Upper lobe of left lung (tissue), 6 donors: ENCODE measurements at places on chromosomes 4 and X. TPM values are rescaled to one million over a fixed set of nuclear protein-coding genes. Genes with fewer than 3 reads are reported as not detected.

- DNase-seq = no peak
Measured at GRCh38 chr4:170872794-170873193, 783.0 kb upstream of the AADAT start.

DNA sequence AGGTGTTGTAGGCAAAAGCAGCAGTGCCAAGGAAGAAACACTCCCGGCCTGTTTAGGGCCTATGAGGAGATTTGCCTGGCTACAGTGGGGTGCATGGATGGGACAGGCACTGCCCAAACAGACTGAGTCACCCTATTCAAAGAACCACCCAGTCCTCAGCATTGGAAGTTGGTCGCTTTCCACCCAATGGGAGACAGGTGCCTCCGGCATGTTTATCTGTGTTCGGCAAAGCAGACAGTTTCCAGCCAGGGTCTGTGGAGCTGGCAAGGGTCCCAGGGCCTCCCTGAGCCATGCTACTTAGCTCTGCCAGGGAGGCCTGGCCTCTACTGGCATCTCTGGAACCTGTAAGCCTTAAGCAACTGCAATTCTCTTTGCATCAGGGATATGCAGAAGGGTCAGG lies 165.1 kb upstream of the ATP6AP2 start:
- no peak for DNase-seq

GRCh38 chr4:138452826-138453225 lies 210.7 kb upstream of the SLC7A11 start:
- DNase-seq = no peak

GRCh38 chr4:69753686-69754085 lies 6.7 kb downstream of the SULT1B1 start:
- no peak for DNase-seq

- DNase-seq = no peak
Measured at GRCh38 chr4:600850-601515, 24.4 kb upstream of the PDE6B start.

- DNase-seq = no peak
Measured at GRCh38 chrX:69117876-69118526, 47.3 kb downstream of the PJA1 start.

GRCh38 chr4:13627178-13627605 lies 333 bp downstream of the BOD1L1 start:
- peak; percentile 29 for DNase-seq

CRMP1 gene
- 4.1 TPM for total RNA-seq

ZNF41 gene
- total RNA-seq = 9.9 TPM

DNA sequence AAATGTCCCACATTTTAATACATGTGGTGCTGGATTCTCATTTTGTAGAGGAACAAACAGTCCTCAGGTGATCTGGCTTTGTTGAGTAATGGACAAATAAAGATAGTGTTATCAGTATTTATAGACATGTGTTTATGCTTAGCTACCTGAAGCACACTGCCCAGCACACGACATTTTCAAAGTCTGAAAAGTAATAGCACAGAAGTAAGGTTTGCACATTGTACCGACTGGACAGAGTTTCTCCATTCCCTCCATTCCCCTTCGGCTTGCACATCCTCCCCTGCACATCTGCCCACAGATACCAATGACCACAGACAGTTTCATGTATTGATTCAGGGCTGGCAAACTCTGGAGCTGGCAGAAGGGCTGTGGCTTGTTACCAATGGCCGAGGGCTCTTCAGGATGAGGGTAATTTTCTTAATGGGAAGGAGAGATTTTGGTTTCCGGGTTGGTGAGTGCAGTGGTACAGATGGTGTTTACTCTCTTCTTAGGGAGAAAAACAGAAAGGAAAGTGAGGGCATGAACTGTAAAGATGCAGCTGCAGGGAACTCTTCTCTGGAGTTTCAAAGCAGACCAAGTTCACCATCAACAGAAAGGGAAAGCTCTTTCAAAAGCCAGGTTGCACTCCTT lies 2.3 kb downstream of the GRPR start:
- no peak for DNase-seq

- no peak for DNase-seq
Measured at GRCh38 chrX:130212371-130212770, 40.6 kb downstream of the RAB33A start.

OCRL gene
- 11.8 TPM for total RNA-seq

DNA sequence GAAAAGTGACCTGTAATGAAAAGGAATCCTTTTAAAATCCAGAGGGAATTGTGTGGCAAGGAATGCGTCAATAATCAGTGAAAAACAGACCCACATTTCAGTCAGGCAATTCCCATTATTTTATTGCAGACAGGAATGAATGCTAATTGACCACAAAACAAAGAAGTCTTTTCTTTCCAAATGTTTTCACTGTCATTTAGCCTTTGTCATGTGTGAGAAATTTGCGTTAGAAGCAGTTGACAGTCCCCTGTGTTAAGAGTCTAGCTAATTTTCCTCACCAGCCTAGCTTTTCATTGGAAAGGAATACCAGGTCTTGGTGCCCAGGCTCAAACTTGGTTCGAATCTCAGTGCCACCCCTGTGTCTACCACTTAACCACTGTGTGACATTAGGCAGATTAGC lies 83.4 kb downstream of the KIT start:
- no peak for DNase-seq

PLA2G12A gene
- total RNA-seq = 8.4 TPM

DNA sequence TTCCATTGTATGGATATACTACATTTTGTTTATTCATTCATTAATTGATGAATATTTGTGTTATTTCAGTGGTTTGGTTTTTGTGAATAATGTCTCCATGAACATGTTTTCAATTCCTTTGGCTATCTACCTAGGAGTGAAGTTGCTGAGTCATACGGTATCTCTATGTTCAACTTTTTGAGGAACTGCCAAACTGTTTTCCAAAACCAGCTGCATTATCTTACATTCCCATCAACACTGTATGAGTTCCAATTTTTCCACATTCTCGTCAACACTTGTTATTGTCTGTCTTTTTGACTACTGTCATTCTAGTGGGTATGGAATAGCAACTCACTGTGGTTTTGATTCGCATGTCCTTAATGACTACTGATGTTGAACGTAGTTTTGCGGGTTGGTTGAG lies 388.6 kb upstream of the MAGEB2 start:
- no peak for DNase-seq

CHM gene
- total RNA-seq = 14.7 TPM

DNA sequence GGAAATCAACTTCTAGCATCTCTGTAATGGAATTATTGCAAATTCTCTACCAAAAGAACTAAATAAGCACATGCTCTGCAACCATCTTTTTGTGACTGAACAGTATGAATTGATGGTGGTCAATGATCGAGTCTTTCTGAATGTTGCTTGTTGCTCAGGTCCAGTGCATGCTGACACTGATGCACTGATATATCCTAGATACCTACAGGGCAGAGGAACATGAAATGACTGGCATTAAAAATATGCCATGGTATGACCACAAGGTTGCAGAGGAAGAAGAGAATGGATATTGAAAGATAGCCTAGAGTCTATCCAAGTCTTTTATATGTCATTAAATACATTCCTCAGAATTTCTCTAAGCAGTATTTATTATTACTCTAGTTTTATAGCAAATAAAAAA lies 692.8 kb upstream of the TENM3 start:
- DNase-seq = no peak

DNA sequence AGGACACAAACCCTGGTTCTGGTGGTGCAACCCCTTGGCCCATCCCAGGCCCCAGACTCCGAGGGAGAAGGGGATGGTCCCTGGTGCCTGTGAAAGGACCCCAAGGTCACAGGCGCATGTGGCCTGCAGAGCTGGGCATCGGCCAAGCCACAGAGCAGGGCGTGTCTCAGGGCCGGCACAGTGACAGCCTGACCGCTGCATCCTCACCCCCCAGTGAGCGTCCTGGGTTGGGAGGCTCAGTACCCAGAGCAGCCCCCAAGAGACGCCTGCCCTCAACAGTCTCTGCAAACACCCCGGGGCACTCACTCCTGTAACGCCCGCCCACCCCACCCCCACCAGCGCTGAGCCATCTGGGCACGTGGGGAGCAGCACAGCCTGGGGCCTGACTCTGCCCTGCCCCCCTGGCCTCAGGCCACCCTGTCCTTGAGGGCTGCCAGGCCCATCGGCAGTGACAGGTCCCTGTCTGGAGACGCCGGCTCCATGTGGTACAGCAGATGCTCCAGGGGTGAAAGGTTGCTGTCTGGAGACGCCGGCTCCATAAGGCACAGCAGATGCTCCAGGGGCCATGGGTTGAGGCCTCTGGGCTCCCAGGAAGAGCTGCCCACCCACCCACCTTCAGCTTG lies 24.5 kb upstream of the CPLX1 start:
- peak; percentile 58 for DNase-seq

FGFBP1 gene
- 3.4 TPM for total RNA-seq

GRCh38 chr4:120198411-120198810 lies 131.8 kb upstream of the MAD2L1 start:
- no peak for DNase-seq

GRCh38 chrX:97039363-97040029 lies 155.8 kb downstream of the RPA4 start:
- DNase-seq = no peak

GRCh38 chrX:108018656-108019381 lies 26.0 kb upstream of the VSIG1 start:
- no peak for DNase-seq

GRCh38 chr4:151866592-151866918 lies 105.7 kb upstream of the GATB start:
- DNase-seq = no peak

DNA sequence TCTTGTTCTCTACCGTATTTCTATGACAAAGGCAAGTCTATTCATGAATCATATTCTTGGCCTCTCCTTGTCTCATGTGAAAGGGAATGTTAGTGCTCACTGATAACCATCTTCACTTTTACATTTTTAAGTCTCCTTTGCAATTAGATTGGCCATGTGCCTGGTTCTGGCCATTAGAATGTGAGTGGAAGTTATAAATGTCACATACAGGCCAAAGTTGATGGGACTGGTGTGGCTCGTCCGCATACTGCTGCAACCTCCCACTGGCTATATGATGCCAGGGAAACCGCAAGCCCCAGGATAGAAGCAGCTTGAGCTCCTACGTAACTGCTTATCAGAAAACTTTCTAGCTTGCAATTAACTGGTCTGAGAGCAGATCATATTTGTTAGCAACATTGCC lies 86.1 kb downstream of the MAGEC1 start:
- DNase-seq = no peak

PLXNB3 gene
- total RNA-seq = 4.6 TPM

- no peak for DNase-seq
Measured at GRCh38 chr4:93788712-93789111, 39.8 kb upstream of the ATOH1 start.

- no peak for DNase-seq
Measured at GRCh38 chr4:92566269-92566668, 262.5 kb downstream of the GRID2 start.

DNA sequence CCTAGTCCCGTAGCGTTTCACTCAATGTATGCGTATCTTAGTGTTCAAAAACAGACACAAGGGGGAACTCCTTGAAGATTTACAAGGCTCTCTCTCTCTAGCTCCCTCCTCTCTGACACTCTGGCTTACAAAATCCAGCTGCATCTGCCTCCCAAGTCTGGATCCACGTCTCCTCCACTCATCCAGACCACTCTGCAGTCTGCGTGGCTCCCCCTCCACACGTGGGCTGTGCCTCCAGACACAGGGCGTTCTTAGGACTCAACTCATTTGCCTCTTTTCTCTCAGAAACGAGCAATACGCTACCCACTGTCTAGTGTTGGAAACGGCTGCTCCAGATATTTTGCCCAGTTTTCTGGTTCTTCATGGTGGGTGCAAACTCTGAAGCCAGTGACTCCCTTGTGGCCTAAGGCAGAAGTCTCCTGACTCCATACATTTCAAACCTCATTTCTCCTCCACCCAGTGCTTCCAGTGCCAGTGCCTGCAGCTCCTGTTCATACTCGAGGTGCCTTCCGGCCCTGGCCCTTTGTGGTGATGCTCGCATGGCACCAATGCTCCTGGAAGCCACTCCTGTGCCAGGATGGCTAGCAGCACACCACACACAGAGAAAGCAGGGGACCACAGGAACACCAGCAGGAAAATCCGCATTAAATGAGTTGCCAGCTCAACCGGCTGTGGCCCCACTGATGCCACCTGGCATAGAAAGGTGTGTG lies 24.1 kb downstream of the NAT8L start:
- peak; percentile 18 for DNase-seq

DNA sequence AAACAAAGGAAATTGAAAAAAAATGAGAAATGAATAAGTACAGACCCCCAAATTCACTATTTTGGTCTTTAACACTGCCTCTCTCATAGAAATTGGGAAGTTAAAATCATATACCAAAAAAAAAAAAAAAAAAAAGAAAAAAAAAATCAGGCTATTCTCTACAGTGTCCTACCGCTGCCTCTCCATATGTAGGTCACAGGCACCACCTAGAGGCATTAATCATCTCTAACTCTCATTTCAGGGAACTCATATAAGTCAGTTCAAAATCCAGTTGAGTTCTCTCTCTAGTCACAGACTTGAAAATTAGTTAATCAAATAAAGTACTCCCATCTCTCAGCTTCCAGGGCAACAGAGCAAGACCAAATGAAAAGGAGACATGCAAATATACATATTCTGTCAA lies 47.9 kb downstream of the COX18 start:
- DNase-seq = no peak

EGF gene
- 9.2 TPM for total RNA-seq

- peak; percentile 59 for DNase-seq
Measured at GRCh38 chrX:53481816-53482465, 47.8 kb upstream of the HSD17B10 start.

STPG2 gene
- total RNA-seq = 2.5 TPM

GRCh38 chr4:85399270-85399669 lies 75.7 kb upstream of the ARHGAP24 start:
- no peak for DNase-seq

GRCh38 chrX:134423606-134424005 lies 36.4 kb upstream of the HPRT1 start:
- no peak for DNase-seq

DNA sequence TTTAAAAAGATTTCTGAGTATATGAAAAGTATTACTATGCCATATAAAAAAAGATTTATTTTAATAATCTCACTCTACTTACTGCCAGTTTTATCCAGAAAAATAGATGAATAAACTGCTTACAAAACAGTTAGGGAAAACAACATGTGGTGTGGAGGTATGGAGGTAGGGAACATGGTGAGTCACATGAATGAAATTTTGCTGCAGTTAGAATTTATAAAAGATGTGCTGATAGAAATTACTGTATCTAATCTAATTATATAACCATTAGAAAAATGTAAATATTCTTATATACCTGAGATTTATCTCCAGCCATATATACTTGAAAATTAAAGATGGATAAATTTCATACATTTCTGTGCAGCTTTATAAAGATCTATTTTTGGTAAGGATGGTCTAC lies 184.0 kb upstream of the ANK2 start:
- DNase-seq = no peak

STAP1 gene
- 2.7 TPM for total RNA-seq
